ENCODE measurements at places on chromosomes 6 and 20. TPM values are rescaled to one million over a fixed set of nuclear protein-coding genes. Genes with fewer than 3 reads are reported as not detected.

LCA5 gene
- 0.74 TPM for total RNA-seq

ALDH8A1 gene
- total RNA-seq = 0.10 TPM

SERPINB1 gene
- 51.6 TPM for total RNA-seq

TREML2 gene
- not detected for total RNA-seq

PPP1R16B gene
- total RNA-seq = 0.08 TPM

TPMT gene
- total RNA-seq = 6.0 TPM

CDSN gene
- not detected for total RNA-seq

FAXC gene
- total RNA-seq = 7.3 TPM

HCRTR2 gene
- not detected for total RNA-seq

CCN2 gene
- 197 TPM for total RNA-seq

METTL24 gene
- not detected for total RNA-seq

OR2H1 gene
- not detected for total RNA-seq

SLC22A23 gene
- total RNA-seq = 8.9 TPM

GNRH2 gene
- total RNA-seq = 0.23 TPM

SLA2 gene
- 0.14 TPM for total RNA-seq

DNAAF9 gene
- total RNA-seq = 5.3 TPM

HUS1B gene
- 0.27 TPM for total RNA-seq

SIRT5 gene
- 3.9 TPM for total RNA-seq

ADTRP gene
- 0.56 TPM for total RNA-seq

BFSP1 gene
- 4.6 TPM for total RNA-seq

MROH8 gene
- total RNA-seq = 1.3 TPM

BMP5 gene
- total RNA-seq = not detected

SYCP2L gene
- 2.4 TPM for total RNA-seq

GSTA3 gene
- not detected for total RNA-seq

CLDN20 gene
- total RNA-seq = not detected

CAGE1 gene
- not detected for total RNA-seq

WFDC12 gene
- total RNA-seq = not detected

HLA-DRB5 gene
- not detected for total RNA-seq

PI16 gene
- total RNA-seq = not detected

PI3 gene
- total RNA-seq = 2.5 TPM

OR2B6 gene
- total RNA-seq = 0.15 TPM

MMP24 gene
- 31.0 TPM for total RNA-seq

WFDC5 gene
- total RNA-seq = not detected

OLIG3 gene
- not detected for total RNA-seq

FOXC1 gene
- total RNA-seq = 6.8 TPM

GLP1R gene
- total RNA-seq = not detected

ABHD16B gene
- not detected for total RNA-seq

IFNGR1 gene
- total RNA-seq = 41.9 TPM

RANBP9 gene
- 10.3 TPM for total RNA-seq

SPTLC3 gene
- 0.01 TPM for total RNA-seq

Data from A549 treated with Hydrocortisone at 1 μM for 4 hours (cell line).